Pericardium fibroblast (primary cell): ENCODE measurements at places on chromosomes 16 and 17. TPM values are rescaled to one million over a fixed set of nuclear protein-coding genes. Genes with fewer than 3 reads are reported as not detected.

SEZ6L2 gene
- 26.8 and 30.0 TPM in 2 replicates for total RNA-seq

SGSH gene
- total RNA-seq = 19.5 and 21.4 TPM in 2 replicates

SLFN12L gene
- not detected in 2 replicates for total RNA-seq

SOCS3 gene
- total RNA-seq = 66.5 and 82.6 TPM in 2 replicates

SCIMP gene
- not detected in 2 replicates for total RNA-seq

SHISA9 gene
- total RNA-seq = not detected in 2 replicates

SRCIN1 gene
- under 0.01 TPM in 1 of 2 replicates, not detected in the other for total RNA-seq

AGRP gene
- total RNA-seq = not detected in 2 replicates

C17orf78 gene
- total RNA-seq = not detected in 2 replicates

ZNF205 gene
- 10.3 and 10.6 TPM in 2 replicates for total RNA-seq

EFCAB5 gene
- total RNA-seq = 0.12 TPM in 1 of 2 replicates, not detected in the other

RND2 gene
- total RNA-seq = 0.26 and 0.35 TPM in 2 replicates

MYH11 gene
- 0.47 TPM in 1 of 2 replicates, not detected in the other for total RNA-seq

GFAP gene
- not detected in 2 replicates for total RNA-seq

KRT40 gene
- total RNA-seq = not detected in 2 replicates

CD300E gene
- total RNA-seq = not detected in 2 replicates

KCNH6 gene
- total RNA-seq = not detected in 2 replicates

FGF11 gene
- total RNA-seq = 0.43 and 2.0 TPM in 2 replicates

SLFN14 gene
- total RNA-seq = not detected in 2 replicates

GPRC5C gene
- total RNA-seq = 6.9 and 54.8 TPM in 2 replicates

HASPIN gene
- 0.47 and 1.4 TPM in 2 replicates for total RNA-seq

HOXB8 gene
- total RNA-seq = 0.47 and 1.0 TPM in 2 replicates
